Urinary bladder (tissue), 4 donors: ENCODE measurements at places on chromosomes 4 and X. TPM values are rescaled to one million over a fixed set of nuclear protein-coding genes. Genes with fewer than 3 reads are reported as not detected.

The FOXR2 gene
- total RNA-seq = not detected

The LGI2 gene
- 4.8 TPM for total RNA-seq

DNA sequence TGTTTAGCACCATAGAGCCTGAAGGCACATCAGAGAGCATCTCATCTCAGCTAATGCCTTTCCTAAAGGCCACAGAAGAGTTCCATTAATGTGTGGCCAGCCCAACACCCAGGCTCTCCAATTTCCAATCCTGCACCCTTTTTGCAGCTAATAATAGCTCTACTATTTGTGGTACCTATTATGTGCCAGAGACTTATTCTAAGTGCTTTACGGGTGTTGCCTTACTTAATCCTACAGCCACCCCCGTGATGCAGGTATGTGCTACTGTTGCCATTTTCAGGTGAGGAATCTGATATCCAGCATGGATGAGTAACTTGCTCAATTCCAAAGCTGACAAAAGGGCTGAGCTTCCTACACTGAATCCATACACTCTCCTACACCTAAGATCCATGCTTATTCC, 217.6 kb upstream of the GALNT7 start:
- DNase-seq = no peak

DNA sequence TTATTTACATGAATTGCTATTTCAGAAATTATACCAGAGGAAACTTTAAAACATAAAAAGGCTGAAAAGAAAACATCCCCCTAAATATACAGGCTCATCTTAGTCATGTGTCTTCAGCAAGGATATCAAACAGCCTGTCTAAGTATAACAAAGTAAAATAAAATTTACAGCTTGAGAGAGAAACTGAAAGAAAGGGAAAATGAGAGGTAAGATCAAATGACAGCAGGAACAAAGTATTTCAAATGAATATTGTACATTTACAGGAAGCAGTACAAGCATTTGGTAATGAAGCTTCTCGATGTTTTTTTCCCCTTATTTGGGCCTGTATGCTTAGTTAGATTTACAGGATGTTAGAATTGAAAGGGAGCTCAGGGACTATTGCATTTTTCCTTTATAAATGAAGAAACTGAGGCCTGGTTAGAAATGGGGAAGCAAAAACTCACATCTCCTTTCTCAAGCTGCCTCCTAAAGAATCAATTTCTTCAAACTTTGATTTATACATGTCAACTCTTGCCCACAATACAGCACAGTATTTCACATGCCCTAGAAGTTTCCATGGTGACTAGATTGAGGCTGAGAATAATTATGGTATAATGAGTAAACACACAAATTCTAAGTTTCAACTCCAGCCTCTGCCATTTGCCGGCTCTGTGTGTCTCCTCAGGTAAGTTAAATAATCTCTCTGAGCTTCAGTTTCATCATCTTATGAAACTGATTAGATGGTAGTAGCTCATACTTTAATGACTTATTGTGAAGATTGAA, 29.3 kb downstream of the DAPP1 start:
- no peak for DNase-seq

The CITED1 gene
- total RNA-seq = 1.6 TPM

- DNase-seq = no peak
Measured at GRCh38 chrX:86171366-86171765, 23.1 kb downstream of the DACH2 start.

DNA sequence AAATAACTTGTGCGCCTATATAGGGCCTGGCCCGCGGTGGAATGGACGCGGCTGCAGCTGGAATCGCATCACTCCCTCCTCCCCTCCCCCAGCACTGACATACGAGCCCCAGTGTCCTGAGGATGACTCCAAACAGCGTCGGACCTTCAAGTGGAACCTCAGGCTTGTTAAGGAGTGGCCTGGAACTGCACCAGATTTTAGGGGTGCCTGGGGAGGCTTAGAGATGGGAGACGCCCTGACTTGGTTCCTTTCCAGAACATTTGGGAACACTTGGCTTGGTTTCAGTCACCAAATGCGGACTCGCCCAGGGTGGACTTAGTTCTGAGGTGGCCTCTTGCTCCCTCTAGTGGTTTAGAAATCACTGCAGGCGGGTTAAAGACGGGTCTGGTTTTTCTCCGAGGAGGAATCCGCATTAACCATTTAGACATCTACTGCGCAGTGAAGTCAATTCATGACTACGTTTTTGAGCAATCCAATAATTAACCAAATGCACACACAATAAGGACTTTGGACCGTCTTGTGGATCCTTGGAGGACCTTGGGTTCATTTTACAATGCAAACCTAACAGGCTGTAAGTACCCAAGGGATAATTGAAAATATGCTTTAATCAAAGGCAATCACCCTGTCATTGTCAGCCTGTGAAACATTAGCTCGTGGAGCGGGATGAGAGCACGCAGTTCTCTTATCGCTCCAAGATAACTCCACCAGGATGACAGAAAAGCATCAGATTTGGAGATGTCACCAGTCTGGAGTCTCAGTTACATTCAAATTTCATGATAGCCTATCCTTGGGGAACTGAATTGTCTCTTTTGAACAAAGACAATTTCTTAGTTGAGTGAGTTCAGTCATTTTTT, 11.2 kb upstream of the PDGFRA start:
- DNase-seq = peak; percentile 89

The CENPI gene
- 19.6 TPM for total RNA-seq

The HPF1 gene
- total RNA-seq = 23.4 TPM

GRCh38 chrX:10660171-10660570, 39.8 kb upstream of the MID1 start:
- no peak for DNase-seq

The TLR10 gene
- total RNA-seq = 3.0 TPM

- DNase-seq = no peak
Measured at GRCh38 chr4:146525754-146526153, 4.0 kb upstream of the SLC10A7 start.

GRCh38 chr4:33975995-33976394, 2268.3 kb downstream of the ARAP2 start:
- DNase-seq = no peak

- no peak for DNase-seq
Measured at GRCh38 chr4:25233194-25233593, 639 bp upstream of the PI4K2B start.

- no peak for DNase-seq
Measured at GRCh38 chr4:57023104-57023503, 44.4 kb downstream of the POLR2B start.

DNA sequence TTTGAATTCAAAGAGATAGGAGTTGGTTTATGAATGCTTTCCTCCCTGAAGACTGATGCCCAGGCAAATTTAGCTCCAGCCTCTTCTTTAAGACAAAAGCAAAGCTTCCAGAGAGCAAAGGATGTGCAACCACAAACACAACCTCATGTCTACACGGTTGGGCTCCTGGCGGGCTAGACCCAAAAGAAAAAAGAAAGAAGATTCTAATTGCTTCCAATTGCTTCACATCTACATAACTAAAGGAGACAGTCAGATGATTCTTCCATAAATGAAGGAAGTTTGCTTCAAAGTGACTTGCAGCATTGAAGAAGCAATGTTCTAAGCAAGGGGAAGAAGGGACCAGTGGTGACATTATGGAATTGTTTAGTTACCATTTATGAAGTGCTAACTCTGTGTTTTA, 1603.0 kb upstream of the TENM3 start:
- DNase-seq = no peak

- no peak for DNase-seq
Measured at GRCh38 chrX:63581398-63581797, 203.6 kb downstream of the ARHGEF9 start.

DNA sequence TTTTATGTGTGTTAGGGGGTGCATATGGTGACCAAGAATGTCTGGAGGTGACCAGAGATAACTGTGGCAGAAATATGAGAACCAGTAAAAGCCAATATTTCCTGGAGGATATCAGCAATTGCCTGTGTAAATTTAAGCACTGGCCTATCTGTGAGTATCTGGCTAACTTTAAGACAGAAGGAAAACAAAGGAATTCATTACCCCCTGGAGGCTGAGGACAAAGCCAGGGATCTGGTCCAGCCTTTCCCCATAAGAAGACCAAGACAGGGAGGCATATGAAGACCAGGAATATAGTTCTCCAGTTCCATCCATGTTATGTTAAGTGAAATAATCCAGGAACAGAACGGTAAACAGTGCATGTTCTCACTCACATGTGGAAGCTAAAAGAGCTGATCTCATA, 49.2 kb downstream of the MFAP3L start:
- DNase-seq = no peak

The ZIC3 gene
- not detected for total RNA-seq

The C4orf50 gene
- 0.32 TPM for total RNA-seq

- DNase-seq = no peak
Measured at GRCh38 chrX:95764972-95765451, 919.6 kb upstream of the DIAPH2 start.

DNA sequence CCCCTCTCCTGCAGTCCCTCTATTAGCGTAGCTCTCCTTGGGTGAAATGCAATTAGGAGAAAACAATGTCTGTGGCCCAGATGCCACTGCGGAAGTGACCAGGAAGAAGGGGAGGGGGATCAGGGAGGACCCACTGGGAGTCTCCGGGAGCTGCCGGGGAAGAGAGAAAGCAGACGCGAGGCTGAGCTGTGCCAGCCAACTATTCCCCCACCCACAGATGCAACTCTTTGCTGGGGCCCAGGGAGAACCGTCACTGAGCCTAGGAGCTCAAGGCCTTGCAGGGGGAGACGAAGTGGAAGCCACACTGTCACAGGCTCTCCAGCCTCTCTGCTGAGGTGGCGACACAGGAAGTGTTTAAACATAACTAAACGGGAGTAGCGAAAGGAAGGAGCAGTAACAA, 149.2 kb downstream of the BCOR start:
- no peak for DNase-seq
